Activated naive CD8-positive, alpha-beta T cell treated with anti-CD3 and anti-CD28 coated beads for 36 hours (primary cell): ENCODE measurements at places on chromosomes 4 and X.
A peak's percentile ranks its signal among the peaks of the same experiment; 100 is the strongest.

GRCh38 chrX:12967711-12968465 is 7.0 kb upstream of the TMSB4X start:
- H3K4me1 ChIP-seq: peaks cover 45% of the 10 kb centered on the region
- peak overlapping the region; percentile 74 for H3K4me3 ChIP-seq
- no peak for DNase-seq
- peak overlapping the region; percentile 92 for H3K27ac ChIP-seq
- no peaks in the 10 kb centered on the region for H3K27me3 ChIP-seq

DNA sequence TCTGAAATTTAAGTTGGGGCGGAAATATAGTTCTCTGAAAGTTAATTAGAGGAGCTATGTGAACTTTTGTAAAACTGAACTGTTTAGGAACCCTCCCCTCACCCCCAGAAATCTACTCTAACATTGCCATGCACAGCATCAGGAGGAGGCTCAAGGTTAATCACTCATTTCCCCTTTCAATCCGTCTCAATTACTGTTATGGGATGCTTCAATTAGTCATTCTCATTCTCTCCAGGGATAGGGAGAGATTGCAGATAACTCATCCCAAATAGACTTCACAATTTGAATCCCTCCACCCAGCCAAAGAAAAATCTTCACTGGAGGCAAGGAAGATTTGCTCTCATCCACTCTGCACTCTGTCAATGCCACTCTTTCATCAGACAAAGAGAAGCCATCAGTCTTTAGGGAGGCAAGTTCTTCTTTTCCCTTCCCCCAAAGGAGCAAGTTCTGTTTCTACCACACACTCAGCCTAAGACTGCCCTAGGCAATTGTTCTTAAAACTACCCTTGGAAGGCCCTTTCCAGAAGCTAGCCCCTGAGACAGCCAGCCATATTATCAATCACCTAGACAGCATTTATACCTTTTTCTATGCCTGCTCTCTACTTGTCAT is 140.4 kb downstream of the SLC10A7 start:
- no peak for DNase-seq
- H3K4me3 ChIP-seq: no peak overlapping the region
- peaks cover 4% of the 10 kb centered on the region for H3K36me3 ChIP-seq
- peaks cover 3% of the 10 kb centered on the region for H3K4me1 ChIP-seq
- no peaks in the 10 kb centered on the region for H3K27me3 ChIP-seq

DNA sequence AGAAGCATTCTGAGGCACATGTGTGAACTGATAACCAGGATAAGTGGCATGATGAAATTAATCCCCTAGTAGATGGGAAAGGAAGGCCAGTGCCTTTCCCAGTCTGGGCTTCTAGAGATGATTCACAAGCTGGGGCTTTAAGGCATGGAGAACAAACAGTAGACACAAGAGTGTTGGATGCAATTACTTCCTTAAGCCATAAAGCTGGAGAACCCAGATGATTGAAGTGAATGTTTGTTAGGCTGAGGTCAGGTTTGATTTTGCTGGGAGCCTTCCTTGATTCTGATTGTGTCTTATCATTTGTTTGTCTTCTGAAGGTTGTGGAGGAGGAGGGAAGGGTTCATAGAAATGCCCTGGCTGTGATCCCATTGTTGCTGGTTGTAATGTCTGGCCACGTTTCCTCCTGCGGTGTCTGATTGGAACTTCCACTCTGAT is 125.2 kb downstream of the NHS start:
- H3K4me1 ChIP-seq: no peaks in the 10 kb centered on the region
- H3K4me3 ChIP-seq: no peak overlapping the region
- H3K27ac ChIP-seq: no peak overlapping the region
- H3K27me3 ChIP-seq: peaks cover 14% of the 10 kb centered on the region
- DNase-seq: no peak

GRCh38 chr4:183738081-183738673 is 79.1 kb downstream of the TRAPPC11 start:
- no peaks in the 10 kb centered on the region for H3K36me3 ChIP-seq
- H3K4me3 ChIP-seq: no peak overlapping the region
- H3K27ac ChIP-seq: no peak overlapping the region
- H3K27me3 ChIP-seq: peaks cover under 1% of the 10 kb centered on the region
- DNase-seq: no peak

GRCh38 chr4:71126719-71127118 is 133.3 kb downstream of the DCK start:
- H3K4me3 ChIP-seq: no peak overlapping the region
- H3K4me1 ChIP-seq: peaks cover 5% of the 10 kb centered on the region
- H3K36me3 ChIP-seq: no peaks in the 10 kb centered on the region
- no peak for DNase-seq
- H3K27me3 ChIP-seq: no peaks in the 10 kb centered on the region
- H3K27ac ChIP-seq: no peak overlapping the region

- H3K36me3 ChIP-seq: peaks cover 2% of the 10 kb centered on the region
- no peaks in the 10 kb centered on the region for H3K4me1 ChIP-seq
- H3K27me3 ChIP-seq: no peaks in the 10 kb centered on the region
- no peak overlapping the region for H3K4me3 ChIP-seq
Measured at GRCh38 chr4:148923881-148924280, 481.7 kb upstream of the NR3C2 start.

- no peaks in the 10 kb centered on the region for H3K4me1 ChIP-seq
- DNase-seq: no peak
- no peak overlapping the region for H3K4me3 ChIP-seq
- H3K27ac ChIP-seq: no peak overlapping the region
Measured at GRCh38 chr4:57184378-57185029, 74.3 kb upstream of the IGFBP7 start.

DNA sequence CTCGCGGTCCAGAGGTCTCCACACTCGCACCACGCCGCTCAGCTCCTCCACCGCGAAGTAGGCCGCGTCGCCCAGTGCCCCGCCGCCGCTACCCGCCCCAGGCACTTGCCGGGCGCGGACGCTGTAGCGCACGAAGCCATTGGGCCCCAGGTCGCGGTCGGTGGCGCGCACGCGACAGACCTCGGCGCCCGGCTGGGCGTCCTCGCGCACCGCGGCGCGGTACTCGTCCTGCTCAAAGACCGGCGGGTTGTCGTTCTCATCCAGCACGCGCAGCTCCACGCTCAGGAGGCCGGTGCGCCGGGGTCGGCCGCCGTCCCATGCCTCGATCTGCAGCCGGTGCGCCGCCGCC is 1.4 kb downstream of the DCHS2 start:
- H3K27me3 ChIP-seq: peaks cover 76% of the 10 kb centered on the region
- DNase-seq: peak; percentile 17
- no peaks in the 10 kb centered on the region for H3K36me3 ChIP-seq
- peak overlapping the region; percentile 44 for H3K4me3 ChIP-seq
- no peak overlapping the region for H3K27ac ChIP-seq

GRCh38 chrX:140822184-140822583 is 112.6 kb downstream of the LINC00632 start:
- no peaks in the 10 kb centered on the region for H3K4me1 ChIP-seq
- DNase-seq: no peak
- no peak overlapping the region for H3K4me3 ChIP-seq
- no peaks in the 10 kb centered on the region for H3K36me3 ChIP-seq

- peak; percentile 8 for DNase-seq
- no peak overlapping the region for H3K27ac ChIP-seq
- H3K4me1 ChIP-seq: peaks cover 13% of the 10 kb centered on the region
- no peaks in the 10 kb centered on the region for H3K27me3 ChIP-seq
- H3K36me3 ChIP-seq: peaks cover 7% of the 10 kb centered on the region
Measured at GRCh38 chr4:26723216-26723615, 137.4 kb upstream of the STIM2 start.

DNA sequence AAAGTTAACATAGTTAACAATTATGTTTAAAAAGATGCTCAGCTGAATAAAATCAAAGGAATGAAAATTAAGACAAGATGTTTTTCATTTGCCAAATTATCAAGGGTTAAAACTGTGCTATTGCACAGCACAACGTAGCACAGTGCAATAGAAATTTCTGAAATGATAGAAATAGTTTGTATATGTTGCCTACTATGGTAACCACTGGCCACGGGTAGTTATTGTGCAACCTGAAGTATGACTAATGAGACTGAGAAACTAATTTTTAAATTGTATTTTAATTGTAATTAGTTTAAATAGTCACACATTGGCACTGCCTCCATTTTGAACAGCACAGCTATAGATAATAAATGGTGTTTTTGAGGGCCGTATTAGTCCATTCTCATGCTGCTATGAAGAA is 343.1 kb upstream of the FAM241A start:
- H3K36me3 ChIP-seq: no peaks in the 10 kb centered on the region
- H3K27me3 ChIP-seq: no peaks in the 10 kb centered on the region
- DNase-seq: no peak
- H3K4me3 ChIP-seq: no peak overlapping the region
- no peak overlapping the region for H3K27ac ChIP-seq

DNA sequence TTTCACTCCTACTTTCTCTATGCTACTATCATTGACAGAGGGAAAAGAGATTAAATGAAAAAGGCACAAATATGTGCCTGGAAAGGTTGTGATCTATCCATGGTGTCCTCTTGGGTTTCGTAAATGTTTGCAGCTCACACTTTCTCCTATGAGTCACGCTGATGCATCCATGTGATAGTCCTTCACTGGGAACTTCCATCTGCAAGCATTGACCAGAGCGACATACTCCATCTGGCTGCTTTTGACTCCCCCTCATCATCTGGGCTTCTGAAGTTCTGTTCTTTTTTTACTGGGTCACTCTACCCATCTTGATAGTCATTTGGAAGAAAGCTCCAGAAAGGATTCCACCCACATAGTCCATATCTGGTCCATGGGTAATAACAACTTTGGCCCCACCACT is 84.7 kb upstream of the NDST3 start:
- H3K4me3 ChIP-seq: no peak overlapping the region
- DNase-seq: no peak
- H3K4me1 ChIP-seq: no peaks in the 10 kb centered on the region
- H3K27me3 ChIP-seq: no peaks in the 10 kb centered on the region
- H3K27ac ChIP-seq: no peak overlapping the region
- no peaks in the 10 kb centered on the region for H3K36me3 ChIP-seq

GRCh38 chrX:149282909-149283308 is 222.2 kb downstream of the IDS start:
- no peaks in the 10 kb centered on the region for H3K27me3 ChIP-seq
- no peaks in the 10 kb centered on the region for H3K36me3 ChIP-seq
- no peak for DNase-seq
- H3K27ac ChIP-seq: no peak overlapping the region
- peaks cover 13% of the 10 kb centered on the region for H3K4me1 ChIP-seq

- H3K4me1 ChIP-seq: no peaks in the 10 kb centered on the region
- H3K27me3 ChIP-seq: peaks cover 2% of the 10 kb centered on the region
- no peak overlapping the region for H3K4me3 ChIP-seq
- no peaks in the 10 kb centered on the region for H3K36me3 ChIP-seq
Measured at GRCh38 chr4:120536884-120537283, 385.6 kb downstream of the PRDM5 start.

DNA sequence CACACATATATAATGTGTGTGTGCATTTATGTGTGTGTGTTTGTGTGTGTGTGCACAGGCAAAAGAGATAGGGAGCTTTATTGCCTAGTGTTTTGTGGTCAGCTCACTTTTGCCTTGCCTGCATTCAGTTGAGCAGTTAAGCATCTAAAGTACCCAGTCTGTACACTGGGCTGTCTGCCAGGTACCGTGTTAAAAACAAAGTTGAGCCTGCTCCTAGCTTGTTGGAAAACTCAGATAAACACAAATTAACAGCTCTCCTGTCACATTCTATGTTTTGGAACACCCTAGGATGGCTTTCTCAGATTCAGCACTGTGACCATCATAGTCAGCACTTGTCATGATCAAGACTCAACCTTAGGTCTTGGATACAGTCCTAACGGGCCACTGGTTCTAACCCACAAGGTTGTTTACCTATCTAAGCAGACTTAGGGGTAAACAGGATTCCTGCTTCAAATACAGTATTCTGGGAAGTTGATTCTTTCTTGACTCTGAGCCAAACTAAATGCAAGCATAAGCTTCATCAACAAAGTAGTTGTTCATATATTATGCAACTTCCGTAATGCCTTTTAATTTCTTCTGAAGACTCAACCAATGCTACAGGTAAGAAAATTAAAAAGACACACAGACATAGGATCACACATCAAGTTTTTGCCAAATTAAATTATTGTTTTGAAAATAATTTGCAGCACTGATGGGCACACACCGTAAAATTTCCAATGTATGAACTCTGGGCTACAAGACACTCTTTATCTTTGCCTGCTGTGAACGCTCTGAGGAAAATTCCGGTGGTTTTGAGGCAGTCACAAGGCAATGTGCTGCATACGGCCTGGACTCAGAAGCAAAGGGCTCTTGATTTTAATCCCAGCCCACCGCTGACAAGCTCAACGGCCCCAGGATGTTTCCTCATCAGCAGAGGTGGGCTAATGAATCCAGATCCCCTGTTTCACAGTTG is 11.3 kb upstream of the CD99 start:
- DNase-seq: no peak
- H3K4me3 ChIP-seq: no peak overlapping the region
- H3K27ac ChIP-seq: no peak overlapping the region
- H3K36me3 ChIP-seq: no peaks in the 10 kb centered on the region
- no peaks in the 10 kb centered on the region for H3K4me1 ChIP-seq
- no peaks in the 10 kb centered on the region for H3K27me3 ChIP-seq

GRCh38 chr4:159298502-159298901 is 195.6 kb downstream of the RAPGEF2 start:
- no peak overlapping the region for H3K4me3 ChIP-seq
- no peaks in the 10 kb centered on the region for H3K27me3 ChIP-seq
- H3K4me1 ChIP-seq: peaks cover 19% of the 10 kb centered on the region
- no peak overlapping the region for H3K27ac ChIP-seq
- no peaks in the 10 kb centered on the region for H3K36me3 ChIP-seq
- DNase-seq: no peak

DNA sequence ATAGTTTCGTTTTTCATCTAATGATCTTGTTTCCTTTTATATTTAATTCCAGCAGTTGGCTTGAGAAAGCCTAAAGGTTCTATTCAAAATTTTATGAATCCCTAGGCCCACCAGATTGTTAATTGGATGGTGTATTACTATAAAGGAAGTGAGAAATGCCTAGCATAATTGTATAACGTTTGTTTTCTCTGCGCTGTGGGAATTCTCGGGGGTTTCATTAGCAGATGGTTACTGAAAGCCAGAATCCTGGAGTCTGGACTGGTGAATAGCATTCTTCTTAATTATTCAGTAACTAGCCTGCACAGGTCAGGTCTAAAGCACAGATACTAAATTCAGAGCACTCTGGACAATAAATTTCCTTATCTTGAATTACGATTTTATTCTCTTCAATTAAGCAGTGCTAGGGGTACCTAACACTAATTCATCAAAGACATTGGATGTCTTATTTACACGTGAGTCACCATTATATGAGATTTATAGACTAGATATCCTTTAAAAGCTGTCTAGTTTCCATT is 459.4 kb downstream of the DTHD1 start:
- no peaks in the 10 kb centered on the region for H3K27me3 ChIP-seq
- no peak for DNase-seq
- H3K27ac ChIP-seq: no peak overlapping the region

GRCh38 chr4:106039796-106040195 is 144.5 kb downstream of the NPNT start:
- H3K4me1 ChIP-seq: no peaks in the 10 kb centered on the region
- no peak overlapping the region for H3K4me3 ChIP-seq
- peaks cover 2% of the 10 kb centered on the region for H3K36me3 ChIP-seq
- DNase-seq: no peak
